ENCODE measurements at places on chromosomes 5 and 9.

- DNase-seq: no peak
These were observed 25.3 kb upstream of the LTC4S start for GRCh38 chr5:179768326-179769085.

DNA sequence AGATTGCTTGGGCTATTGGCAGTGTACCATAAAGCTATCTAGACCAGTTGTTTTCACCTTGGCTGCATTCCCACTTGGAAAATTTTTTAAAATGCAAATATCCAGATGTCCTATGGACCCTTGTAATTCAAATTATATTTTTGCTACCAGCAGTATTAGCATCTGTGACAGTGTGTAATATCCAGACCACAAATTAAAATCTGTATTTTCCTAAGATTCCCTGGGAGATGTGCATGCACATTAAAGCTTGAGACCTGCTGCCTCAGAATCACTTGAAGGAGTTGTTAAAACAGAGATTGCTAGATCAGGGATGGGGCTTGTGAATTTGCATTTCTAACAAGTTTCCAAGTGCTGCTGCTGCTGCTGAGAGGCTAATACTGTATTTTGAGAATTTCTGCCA lies 381.2 kb upstream of the PDE4D start:
- no peak for DNase-seq

GRCh38 chr5:108081707-108082106 lies 300.2 kb downstream of the FBXL17 start:
- no peak for DNase-seq

GRCh38 chr5:19880458-19880857 lies 107.5 kb downstream of the CDH18 start:
- peak; percentile 55 for DNase-seq

DNA sequence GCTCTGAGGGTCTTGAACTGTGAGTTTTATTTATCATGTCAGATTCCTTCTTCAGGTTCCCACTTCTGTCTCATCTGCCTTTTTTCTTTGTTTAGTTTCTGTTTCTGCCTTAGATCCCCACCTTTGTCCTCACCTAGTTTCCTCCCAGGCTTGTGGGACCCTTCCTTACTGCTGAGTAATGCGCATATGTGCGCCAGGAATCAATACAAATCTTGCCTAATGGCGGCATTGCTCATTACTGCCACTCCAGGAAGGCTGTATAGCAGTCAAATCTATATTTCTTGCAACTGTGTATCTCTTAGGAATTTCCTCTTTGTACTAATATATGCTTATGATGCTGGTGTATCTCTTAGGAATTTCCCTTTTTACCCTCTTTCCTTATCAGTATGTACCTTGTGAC lies 465.4 kb downstream of the DMRT2 start:
- DNase-seq: no peak

DNA sequence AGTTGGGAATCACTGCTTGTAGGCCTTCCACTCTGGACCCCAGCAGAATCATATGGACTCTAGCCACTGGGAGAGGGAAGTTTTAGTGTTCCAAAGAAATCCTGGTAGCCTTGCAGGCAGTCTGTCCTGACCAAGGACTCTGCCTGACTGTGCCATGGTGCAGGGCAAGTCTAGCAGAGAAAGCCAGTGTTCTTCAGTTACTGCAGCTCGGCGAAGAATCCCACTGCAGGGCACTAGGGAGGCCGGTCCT lies 20.3 kb upstream of the MATR3 start:
- DNase-seq: no peak

DNA sequence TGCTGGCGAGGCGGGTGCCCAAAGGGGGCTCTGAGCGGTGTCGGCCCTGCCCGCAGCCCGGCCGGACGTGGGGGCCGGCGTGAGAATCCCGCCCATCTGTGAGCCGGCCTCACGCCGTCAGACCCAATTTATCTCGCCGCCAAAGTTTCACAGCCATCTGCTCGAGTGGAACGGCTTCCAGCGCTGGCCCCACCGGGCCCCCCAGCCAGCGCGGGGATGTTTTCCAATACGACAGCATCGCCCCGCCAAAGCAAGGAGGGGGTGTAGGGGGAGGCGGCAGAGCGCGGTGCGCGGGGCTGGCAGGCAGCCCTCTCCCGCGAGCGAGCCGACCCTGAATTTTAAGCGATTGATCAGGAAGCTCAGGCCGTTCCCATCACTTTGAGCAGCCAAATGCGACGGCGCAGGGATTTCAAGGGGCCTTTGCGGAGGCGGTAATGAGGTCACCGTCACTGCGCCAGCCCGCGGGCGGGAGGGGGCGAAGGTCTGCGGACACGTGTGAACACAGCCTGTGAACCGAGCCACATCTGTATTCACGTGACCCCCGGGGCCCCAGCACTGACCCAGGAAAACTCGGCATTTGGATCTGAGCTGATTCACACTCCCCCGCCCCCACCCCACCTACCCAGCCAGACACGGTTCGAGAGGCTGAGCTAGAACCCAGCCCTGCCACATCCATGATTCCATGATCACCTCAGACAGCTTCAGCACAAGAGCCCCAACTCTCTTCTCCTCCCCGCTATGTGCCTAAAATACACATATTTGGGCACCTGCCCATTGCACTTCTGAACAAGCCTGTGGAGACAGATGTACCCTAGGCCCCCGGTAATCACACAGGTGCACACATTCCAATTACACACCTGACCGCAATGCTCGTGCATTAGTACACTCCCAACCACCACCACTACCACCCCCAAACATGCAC lies 47.8 kb upstream of the PSD2 start:
- DNase-seq: no peak

DNA sequence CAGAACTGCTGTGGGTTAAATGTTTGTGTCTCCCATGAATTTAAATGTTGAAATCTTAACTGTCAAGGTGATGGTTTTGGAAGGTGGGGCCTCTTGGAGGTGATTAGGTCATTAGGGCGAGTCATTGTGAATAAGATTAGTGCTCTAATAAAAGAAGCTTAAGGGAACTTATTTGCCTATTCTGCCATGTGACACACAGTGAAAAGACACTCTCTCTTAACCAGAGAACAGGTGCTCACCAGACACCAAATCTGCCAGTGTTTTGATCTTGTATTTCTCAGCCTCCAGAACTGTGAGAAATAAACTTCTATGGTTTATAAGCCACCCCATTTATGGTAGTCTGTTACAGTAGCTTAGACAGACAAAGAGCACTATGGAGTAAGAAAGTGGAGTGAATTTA lies 117.9 kb upstream of the SV2C start:
- DNase-seq: no peak

DNA sequence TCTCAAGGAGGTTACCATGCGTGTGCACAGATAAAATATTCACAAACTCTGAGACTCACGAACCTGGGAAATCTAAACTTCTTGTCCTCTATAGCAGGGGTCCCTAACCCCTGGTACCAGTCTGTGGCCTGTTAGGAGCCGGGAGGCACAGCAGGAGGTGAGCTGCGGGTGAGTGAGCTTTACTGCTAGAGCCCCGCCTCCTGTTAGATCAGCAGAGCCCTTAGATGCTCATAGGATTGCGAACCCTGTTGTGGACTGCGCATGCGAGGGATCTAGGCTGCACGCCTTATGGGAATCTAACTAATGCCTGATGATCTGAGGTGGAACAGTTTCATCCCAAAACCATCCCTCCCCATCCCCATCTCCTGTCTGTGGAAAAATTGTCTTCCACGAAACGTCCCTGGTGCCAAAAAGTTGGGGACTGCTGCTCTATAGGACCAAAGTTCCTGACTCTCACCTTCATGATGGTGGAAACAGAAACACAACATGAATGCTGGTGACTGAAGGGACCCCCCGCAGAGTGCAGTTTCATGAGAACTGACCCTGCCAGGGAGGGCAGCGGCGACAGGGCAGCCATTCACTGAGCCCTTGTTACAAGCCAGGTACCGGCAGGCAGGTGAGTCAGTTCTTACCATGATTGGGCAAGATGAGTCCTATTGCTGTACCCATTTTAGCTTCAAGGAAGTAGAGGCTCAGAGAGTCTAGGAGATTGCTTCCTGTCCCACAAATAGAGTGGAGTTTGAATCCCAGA lies 181.9 kb downstream of the RGS3 start:
- no peak for DNase-seq

DNA sequence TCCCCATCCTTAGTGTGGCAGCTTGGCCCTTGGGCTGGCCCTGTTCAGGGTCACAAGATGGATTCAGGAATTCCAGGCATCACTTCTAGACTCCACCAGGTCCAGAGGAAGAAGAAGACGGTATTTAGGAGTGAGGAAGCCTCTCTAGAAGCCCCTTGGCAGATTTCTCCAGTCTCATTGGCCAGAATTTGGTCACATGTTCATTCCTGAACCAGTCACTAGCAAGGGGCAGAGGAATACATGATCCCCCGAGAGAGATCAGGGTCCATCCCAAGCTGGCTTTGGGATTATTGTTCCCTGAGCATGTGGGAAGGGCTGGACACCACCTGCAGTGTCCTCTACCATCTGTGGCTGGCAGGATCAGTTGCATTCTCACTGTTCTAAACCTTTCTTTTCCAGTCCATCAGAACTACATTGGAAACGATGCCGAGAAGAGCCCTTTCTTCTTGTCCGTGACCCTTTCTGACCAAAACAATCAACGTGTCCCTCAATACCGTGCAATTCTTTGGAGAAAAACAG lies 48.5 kb downstream of the GARNL3 start:
- no peak for DNase-seq

DNA sequence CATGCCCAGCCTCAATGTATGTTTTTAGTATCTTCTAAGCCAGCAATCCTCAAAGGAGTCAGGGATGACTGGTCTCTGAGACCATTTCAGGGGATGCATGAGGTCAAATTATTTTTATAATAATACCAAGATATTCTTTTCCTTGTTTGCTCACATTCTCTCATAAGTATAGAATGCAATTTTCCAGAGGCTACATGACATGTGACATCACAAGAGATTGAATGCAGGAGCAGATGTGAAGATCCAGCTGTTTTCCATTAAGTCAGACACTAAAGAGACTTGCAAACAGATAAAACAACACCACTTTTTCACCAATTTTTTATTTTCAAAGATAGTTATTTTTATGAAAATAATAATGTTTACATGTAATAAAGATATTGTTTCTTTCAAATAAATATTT lies 22.0 kb upstream of the FREM1 start:
- no peak for DNase-seq
